Activated T-cell treated with anti-CD3 and anti-CD28 coated beads, Interleukin-2, amount 50 U/mL, for 48 hours (primary cell): ENCODE measurements at places on chromosomes 3 and 15.

DNA sequence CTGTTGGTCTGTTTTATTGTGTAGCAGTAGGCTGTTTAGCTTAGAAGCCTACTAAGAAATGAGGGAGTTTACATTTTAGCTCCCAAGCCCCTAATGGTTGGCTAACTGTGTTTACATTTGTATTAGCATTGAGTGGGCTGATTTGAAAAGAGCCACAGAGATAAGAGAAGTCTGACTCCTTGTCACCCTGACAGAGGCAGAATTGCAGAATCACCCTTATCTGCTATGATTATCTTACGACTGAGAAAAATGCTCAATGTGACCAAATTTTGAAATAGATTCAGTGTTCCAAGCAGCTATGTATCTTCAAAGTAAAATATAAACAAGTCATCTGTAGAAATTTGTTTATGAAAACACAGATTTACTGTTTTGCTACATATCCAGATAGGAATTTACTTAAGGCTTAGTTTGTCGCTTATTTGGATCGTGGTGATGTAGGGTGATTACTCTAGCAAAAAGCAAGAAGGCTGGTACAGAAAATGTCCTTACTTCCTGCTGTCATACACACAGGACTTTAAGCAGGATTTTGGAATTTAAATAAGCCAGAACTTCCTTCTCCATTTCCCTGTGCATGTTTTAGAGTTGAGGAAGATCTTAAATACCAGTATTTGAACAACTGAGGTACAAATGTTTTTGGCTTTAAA is 19.0 kb downstream of the SEMA6D start:
- DNase-seq, result no peak

DNA sequence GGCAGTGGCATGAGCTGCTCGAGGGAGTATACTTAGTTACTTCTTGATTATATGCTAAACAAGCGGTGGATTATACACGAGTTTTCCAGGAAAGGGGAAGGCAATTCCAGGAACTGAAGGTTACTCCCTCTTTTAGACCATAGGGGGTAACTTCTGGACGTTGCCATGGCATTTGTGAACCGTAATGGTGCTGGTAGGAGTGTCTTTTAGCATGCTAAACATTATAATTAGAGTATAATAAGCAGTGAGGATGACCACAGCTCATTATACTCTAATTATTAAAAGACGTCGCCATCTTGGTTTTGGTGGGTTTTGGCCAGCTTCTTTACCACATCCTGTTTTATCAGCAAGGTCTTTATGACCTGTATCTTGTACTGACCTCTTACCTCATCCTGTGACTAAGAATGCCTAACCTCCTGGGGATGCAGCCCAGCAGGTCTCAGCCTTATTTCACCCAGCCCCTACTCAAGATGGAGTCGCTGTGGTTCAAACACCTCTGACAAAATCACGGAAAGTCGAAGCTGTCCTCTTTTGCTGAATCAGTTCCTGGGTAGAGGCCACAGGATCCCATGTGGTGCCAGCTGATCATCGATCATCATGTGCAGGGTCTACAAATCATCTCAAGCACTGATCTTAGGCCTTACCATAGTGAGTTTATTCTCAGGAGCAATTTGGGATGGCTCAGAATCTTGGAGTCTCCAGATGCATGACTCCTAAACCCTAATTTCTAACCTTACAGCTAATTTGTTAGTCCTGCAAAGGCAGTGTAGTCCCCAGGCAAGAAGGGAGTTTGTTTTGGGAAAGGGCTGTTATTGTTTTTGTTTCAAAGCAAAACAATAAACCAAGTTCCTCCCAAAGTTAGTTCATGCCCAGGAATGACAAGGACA is 149.1 kb downstream of the TJP1 start:
- DNase-seq, result no peak

- DNase-seq, result no peak
Measured at GRCh38 chr15:95874637-95875036, 455.9 kb upstream of the NR2F2 start.

GRCh38 chr3:15923640-15924405 is 126.0 kb upstream of the ANKRD28 start:
- no peak for DNase-seq

DNA sequence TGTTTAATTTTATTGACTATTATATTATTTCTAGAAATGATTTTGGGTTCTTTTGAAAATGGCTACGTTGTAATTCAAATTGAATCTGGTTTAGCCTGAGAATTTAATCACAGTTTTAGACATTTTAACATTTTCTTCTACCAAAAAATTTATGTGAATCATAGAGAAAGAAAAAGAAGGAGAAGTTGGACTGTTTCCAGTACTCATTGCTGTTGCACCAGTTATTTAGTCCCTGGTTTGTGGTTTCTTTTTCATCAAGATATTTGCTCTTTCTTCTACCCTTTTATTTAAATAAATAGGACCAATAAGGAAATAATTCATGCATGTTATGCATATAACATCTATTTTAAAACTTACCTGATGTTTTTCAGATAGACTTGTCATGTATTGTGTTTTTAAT is 1337.1 kb downstream of the ROBO1 start:
- DNase-seq, result no peak

GRCh38 chr15:22880068-22880980 is 41.9 kb downstream of the NIPA2 start:
- no peak for DNase-seq

DNA sequence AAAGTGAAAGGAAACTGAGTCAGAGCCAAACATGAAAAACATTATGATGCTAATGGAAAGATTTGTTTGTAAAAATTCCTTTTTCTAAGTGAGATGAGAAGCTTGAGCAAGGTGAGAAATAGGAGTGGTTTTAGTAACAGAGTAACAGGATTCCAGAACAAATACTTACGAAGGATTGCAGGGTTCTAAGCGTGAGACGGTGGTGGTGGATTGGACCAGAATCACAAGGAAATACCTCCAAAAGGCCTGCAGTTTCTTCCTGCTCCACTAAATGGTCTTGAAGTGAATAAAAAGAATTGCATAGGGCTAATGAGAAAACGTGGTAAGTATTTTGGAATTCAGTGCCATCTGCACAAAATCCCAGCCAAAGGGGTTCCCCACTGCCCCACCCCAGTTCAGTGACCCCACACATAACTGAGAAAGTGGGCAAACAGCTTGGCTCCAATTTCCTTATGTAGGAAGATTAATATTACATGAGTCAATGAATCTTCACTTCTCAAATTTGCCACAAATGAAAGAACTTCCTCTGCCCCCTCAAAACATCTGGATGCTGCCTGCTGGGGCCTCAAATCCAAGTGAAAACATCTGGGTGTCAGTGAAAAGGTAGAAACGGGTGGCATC is 283.8 kb upstream of the NR2F2 start:
- no peak for DNase-seq

DNA sequence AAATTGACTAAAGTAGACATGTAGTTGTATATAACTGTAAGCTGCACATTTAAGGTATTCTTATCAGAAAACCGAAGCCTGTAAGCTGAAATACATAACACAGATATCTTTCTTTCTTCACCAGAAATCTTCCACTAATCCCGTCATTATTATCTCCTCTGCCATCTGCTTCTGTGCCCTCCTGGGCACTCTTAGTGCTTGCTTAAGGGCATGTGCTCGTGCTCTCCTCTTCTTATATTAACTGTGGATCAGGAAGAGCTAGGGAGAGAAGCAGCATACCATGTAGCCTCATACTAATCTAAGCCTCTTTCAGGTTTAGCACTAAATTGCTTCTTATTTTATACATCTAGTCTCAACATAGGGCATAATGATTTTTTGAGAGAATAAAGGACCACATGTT is 60.8 kb downstream of the RIOX2 start:
- no peak for DNase-seq

GRCh38 chr3:130894130-130894985 is 474 bp downstream of the ATP2C1 start:
- DNase-seq, result no peak

GRCh38 chr15:73849641-73850040 is 23.7 kb upstream of the TBC1D21 start:
- no peak for DNase-seq

DNA sequence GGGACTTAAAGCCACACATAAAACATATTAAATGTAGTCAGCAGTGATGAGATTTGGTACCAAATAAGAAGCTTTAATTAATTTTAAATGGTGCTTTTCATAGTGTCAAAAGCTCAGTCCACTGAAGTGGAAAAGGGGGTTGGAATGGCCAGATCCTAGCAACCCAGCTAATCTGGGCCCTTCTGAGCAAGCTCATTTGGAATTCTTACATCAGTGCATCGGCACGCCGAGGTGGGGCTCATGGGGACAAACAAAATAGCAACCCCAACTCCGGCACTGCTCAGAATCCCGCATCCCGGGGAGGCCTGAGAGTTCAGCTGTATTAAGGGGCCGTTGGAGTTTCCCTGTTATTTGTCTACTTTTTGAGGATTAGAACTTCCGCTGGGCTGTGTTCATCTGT is 526.4 kb downstream of the SOX2 start:
- no peak for DNase-seq

DNA sequence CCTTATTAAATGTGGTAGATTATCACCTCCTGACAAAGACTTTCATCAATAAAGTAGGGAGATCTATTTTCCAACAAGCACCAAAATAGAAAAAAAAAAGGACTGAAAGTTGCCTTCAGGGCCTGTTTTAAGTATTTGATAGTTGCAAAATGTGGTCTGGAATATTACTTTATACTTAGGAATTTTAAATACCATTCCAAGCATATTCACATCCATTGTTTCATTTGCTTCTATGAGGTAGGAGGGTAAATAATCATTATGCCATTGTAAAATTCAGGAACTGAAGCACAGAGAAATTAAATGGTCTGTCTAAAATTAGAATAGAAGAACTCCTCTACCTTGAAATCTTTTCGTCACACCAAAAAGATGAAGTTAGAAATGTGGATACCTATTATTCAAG is 110.0 kb downstream of the TMCC1 start:
- DNase-seq, result no peak

DNA sequence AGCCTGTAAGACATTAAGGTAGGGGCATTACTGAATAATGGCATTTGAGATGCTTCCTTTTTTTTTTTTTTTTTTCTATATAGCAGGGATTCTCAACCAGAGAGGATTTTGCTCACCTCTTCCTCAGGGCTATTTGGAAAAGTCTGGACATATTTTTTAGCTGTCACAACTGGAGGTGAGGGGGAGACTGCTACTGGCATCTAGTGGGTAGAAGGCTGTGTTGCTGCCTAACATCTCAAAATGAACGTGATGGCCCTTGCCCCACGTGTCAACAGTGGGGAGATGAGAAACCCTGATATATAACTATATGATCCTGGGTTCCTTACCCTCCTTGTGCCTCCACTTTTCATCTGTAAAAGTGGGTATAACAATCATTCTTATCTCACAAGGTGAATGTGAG is 71.9 kb downstream of the CADPS start:
- no peak for DNase-seq

DNA sequence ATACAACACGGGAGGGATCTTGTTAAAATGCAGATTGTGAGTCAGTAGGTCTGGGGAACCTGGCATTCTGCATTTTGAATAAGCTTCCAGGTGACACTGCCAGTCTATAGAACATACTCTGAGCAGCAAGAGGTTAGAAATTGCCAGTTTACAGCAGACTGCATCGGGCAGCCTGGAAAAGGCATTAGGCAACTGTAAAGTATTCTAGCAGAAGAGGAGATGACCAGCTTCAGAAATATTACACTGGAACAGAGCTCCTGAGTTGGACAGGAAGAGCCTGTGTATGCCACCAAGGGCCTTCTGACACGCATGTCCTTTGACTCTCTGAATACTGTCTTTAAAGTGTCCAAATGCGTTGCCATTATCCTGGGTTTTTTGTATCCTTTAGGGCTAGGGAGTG is 2.5 kb upstream of the ACAN start:
- no peak for DNase-seq

DNA sequence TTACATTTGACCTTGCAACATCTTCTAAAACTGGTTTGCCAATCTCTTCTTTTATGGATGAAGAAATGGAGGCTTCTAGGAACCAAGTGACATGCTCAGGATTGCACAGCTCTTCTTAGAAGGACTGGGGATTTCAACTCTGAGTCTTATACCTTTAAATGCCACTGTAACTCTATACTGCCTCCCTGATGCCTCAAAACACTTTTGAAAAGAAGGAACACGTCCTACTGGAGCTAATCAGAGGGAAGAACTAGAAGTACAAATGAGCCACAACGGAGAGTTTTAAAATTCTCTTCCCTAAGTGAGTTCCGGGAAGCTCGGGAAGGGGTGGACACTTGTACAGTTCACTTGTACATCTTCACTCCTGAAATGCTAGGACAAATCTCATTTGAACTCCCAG is 949 bp upstream of the MITF start:
- no peak for DNase-seq

- DNase-seq, result no peak
Measured at GRCh38 chr3:53346514-53346913, 829 bp downstream of the DCP1A start.

DNA sequence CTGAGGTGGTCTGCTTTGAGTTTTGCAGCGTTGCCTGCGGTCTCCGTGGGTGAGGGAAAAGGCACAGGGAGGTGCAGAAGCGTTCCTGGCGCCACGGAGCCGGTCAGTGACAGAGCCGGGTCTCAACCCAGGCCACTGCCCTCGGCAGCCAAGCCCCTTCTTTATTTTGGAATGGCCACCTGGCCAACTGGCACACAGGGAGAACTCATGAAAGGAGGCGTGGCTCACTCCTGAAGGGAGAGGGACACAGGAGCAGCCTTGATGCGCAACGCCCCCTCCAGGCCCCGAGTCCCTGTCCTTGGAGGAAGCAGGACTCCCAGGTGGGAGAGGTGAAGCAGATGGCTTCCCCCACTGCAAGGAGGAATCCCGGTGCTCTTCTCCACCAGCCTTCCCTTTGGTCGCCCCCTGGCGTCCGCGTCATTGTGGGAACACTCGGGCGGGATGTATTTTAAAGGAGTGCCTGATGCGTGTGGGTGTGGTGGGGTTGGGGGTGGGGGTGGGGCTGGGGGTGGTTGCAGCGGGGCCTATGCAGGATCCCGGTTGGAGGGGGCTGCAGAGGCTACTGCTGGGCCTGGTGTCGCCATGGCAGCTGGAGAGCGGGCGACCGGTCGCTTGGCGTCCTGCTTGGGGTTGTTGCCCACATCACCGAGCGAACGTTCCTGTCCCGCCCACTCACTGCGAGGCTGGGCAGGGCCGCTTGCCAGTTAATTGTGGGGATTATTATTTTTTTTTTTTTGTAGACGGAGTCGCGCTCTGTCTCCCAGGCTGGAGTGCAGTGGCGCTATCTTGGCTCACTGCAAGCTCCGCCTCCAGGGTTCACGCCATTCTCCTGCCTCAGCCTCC is 32.6 kb downstream of the APBA2 start:
- DNase-seq, result no peak

DNA sequence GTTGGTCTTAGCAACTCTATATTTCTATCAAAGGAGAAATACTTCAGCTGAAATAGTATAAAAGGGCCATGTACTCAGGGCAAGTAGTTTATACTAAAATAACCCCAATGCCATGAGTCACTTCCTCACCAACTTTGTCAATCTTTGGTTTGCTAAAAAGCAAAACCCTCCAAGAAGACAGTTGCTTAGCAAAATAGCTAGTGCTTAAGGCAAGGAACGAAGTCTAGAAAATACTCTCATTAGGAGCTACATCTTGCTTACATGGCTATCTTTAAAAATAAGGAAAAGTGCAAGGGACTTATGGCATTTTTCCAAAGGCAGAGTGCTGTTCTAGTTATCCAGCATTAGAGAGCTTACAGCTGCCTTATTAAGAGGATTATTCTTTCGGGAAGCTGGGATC is 28.4 kb downstream of the P3H2 start:
- no peak for DNase-seq
